Activated CD8-positive, alpha-beta memory T cell treated with anti-CD3 and anti-CD28 coated beads for 48 hours (primary cell): ENCODE measurements at places on chromosomes 2 and 18.

GRCh38 chr18:67216846-67217245 lies 299.7 kb downstream of the DSEL start:
- no peak for DNase-seq

DNA sequence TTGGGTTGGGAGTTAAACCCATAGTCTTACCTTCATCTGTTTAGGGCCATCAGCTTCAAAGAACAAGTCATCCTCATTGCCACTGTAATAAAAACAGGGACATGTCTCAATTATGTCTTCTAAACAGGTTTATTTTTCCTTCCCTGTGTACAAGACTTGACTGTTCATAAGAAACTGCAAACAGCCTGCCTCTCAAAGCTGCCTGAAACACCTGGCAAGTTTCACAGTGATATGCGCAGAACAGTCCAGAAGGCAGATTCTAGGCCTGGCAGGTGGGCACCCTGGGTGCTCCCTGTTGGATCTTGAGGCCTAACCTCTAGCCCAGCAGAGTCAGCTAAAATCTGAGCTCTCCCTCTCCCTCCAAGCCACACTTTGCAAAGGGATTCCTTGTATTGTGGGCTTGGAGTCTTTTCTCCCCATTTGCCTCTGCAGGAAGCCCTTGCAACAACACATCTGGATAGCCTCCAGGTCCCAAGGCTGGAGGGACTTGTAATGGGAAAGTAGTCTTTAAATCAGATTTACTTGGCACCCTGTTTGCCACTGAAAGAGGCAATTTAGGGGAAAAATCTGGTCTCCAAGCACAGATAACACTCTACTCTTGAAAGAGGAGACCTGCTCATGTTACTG lies 930 bp downstream of the IL1B start:
- DNase-seq = no peak

GRCh38 chr2:154556146-154556545 lies 142.3 kb upstream of the KCNJ3 start:
- no peak for DNase-seq

- no peak for DNase-seq
These were observed 45.6 kb downstream of the ZNF519 start for GRCh38 chr18:14086458-14087231.

- no peak for DNase-seq
These were observed 30.1 kb downstream of the MBP start for GRCh38 chr18:77102259-77103040.

DNA sequence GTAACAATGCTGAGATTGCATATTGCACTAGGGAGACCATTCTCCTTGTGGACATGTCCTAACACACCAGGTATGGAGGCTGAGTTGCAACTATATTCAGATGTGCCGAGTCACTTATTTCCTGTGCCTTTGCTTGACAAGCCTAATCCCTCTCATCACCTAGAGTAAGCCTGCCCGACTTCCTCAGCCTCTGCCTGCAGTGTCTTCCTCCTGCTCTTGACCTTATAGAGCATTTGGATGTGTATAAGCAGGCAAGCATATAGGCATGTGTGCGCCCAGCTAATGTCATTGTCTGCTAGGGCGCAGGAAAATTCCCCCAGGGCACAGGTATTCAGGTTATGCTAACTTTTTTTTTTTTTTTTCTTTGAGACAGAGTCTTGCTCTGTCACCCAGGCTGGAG lies 316.9 kb downstream of the CDH2 start:
- no peak for DNase-seq

- no peak for DNase-seq
These were observed 39.9 kb upstream of the ELOA2 start for GRCh38 chr18:47075098-47075883.

GRCh38 chr18:28706397-28706796 lies 529.5 kb upstream of the CDH2 start:
- DNase-seq = no peak

DNA sequence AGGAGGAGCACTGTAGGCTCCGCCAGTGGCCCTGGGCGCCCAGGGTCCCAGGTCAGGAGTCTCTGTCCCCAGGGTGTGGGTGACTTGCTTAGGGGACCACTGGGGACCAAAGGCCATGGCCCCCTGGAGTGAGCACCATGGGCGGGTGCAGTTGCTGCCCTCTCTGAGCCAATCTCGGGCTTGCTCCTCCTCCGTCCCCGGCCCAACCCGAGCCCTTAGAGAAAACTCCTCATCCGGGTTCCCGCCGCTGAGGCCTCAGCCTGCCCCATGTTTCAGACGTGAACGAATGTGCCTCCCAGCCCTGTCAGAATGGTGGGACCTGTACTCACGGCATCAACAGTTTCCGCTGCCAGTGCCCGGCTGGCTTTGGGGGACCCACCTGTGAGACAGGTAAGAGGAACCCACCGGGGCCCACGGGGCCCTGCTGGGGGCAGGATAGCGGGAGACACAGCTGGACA lies 38.6 kb downstream of the SNED1 start:
- no peak for DNase-seq

GRCh38 chr2:60054571-60055340 lies 498.7 kb downstream of the BCL11A start:
- DNase-seq = no peak

GRCh38 chr18:518081-518480 lies 17.6 kb upstream of the COLEC12 start:
- no peak for DNase-seq

- DNase-seq = no peak
These were observed 25.6 kb downstream of the GNLY start for GRCh38 chr2:85719609-85720240.
